ENCODE measurements at places on chromosomes 4 and X. TPM values are rescaled to one million over a fixed set of nuclear protein-coding genes. Genes with fewer than 3 reads are reported as not detected.

GRCh38 chr4:28890949-28891775, 1829.0 kb upstream of the PCDH7 start:
- no peak for DNase-seq

GRCh38 chr4:125705681-125706080, 390.9 kb downstream of the FAT4 start:
- no peak for DNase-seq

DNA sequence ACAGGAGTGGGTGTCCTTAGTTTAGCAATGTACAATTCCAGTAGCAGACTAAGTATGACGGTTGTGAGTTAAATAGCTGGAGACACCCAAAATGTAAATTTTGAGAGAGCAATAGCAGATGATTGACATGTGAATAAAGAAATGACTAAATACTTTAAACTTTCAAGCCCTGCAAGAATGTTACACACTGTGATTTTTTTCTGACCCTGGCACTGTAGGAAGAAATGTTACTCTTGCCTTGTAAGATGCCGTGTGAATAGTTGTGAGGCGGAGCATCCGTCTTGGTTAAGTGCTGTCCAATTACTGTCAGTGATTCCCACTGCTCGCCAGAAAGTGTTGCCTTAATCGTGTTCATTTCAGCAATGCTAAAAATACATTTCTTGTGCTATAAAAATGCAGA, 1248.1 kb downstream of the RAPGEF2 start:
- no peak for DNase-seq

GRCh38 chrX:30580641-30581040, 3.1 kb upstream of the TASL start:
- no peak for DNase-seq

The UVSSA gene
- total RNA-seq: 13.5 TPM

Data from transverse colon (tissue), 4 donors.